ENCODE measurements at places on chromosomes 13 and 19.
A peak's percentile ranks its signal among the peaks of the same experiment; 100 is the strongest.

DNA sequence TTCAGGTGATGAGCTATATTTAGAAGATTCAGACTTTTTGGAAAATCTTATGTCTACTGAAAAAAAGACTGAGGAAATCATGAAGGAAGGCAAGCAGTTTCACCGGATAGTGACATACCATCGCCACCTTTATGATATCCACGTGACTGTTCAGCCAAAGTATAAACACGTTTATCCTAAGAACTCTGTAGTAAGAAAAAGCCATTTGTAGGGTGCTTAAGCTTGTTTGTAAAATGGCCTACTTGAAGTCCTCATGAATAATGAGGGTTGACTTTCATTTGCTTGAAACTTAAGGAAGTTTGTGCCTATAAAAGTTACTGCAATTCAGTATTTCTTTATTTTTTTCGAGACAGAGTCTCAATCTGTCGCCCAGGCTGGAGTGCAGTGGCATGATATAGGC is 7.8 kb upstream of the TDRD12 start:
- DNase-seq: no peak

DNA sequence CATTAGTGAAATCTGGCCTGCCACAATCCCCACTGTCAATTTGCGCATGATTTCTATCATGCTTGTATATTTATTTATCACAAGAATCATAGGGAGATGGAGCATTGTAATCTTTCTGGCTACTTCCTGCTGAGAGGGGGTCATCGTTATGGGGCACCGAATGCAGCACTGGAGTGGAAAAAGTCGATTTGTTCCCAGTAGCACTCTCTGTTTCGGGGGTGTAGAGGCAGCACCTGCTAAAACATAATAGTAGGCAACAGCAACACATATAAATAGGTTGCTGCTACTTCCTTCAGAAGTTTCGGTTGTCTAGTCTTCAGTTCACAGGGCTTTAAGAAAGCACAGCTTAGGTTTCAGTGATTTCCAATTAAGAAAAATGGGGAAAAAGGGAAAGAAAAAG is 23.4 kb upstream of the CEACAM21 start:
- no peak for DNase-seq

DNA sequence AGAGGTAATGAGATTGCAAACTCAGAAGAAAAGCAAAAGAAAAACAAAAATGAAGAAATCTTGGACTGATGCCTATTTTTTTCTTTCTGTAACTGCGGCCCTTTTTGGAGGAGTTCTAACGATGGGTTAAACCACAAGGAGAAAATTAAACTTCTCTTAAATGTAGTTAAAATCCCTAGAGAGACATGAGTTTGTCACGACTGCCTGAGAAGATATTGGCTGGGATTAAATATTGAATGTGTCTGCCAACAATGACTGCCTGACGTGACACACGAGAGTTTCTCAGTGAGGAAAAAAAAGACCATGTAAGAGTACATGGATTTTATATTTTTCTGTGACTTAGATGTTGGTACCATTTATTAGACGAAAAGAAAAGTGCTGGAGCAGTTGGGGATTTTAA is 1013.4 kb downstream of the PCDH9 start:
- DNase-seq: no peak

GRCh38 chr13:27980280-27980998 is 8.1 kb downstream of the URAD start:
- no peak for DNase-seq

DNA sequence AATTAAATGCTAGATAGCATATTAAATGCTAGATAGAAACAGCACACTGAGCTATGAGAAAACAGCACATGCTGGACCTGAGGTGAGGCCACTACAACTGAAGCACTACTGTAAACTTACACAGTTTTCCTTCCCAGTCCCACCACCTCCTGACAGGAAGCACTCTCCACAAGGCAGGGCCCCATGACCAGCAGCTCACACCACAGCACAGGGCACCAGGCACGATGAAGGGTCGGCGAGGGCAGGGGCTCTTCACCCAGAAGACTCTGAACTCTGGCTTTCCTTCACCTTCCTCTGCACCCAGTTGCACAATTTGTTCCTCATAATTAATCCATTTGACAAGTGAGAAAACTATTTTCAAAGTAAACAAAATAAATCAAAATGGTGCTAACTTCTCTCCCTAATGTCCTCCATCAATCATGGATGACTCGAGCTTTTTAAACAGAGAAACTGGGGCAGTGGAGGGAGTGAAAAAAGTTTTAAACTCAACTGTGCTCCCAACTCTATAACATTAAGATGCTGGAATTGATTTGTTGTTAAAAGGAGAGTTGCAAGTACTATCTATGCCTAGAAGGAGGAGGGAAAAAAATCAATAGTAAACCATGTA is 568.7 kb downstream of the UQCRFS1 start:
- DNase-seq: no peak

- no peak for DNase-seq
Observed at GRCh38 chr19:14843169-14843568, 5.6 kb downstream of the OR7A10 start.

DNA sequence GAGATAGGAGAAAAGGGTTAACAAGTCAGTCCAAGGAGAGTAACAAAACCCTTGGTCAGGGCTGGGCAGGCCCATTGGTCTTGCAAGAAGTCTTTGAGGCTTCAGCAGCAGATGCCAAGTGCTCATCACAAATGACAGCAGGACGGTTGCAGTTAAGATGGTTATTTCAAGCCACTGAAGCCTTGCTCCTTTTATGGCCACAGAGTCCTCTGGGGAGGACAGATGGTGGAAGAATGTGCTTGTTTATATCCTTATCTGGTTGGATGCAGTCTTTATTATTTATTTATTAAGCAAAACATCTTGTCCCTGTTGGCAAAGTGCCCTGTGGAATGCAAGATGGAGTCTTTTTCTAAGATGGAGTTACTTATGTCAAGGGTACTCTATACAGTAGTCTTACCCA is 19.2 kb upstream of the ZNF331 start:
- no peak for DNase-seq

- no peak for DNase-seq
Observed at GRCh38 chr13:43326100-43326499, 302.7 kb downstream of the DNAJC15 start.

- DNase-seq: no peak
Observed at GRCh38 chr19:10817291-10818038, 18.5 kb downstream of the TMED1 start.

GRCh38 chr19:45273521-45273855 is 22.4 kb downstream of the MARK4 start:
- no peak for DNase-seq

DNA sequence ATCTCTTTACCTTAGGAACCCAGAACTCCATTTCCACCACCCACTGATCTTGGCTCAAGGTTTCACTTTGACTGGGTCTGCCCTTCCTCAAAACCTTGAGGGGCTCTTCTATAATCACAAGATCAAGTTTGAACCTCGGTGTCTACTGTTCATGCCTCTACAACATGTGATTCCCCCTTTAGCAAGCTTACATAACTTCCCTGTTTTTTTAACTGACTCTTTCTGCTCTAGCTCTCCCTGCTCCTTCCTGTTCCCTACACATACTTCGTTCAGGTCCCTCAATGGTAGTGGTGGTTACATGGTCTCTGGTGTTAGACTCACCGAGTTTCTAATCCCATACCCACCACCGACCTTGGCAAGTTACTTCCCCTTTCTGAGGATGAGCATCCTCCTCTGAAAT is 26.7 kb downstream of the CEACAM8 start:
- DNase-seq: no peak

DNA sequence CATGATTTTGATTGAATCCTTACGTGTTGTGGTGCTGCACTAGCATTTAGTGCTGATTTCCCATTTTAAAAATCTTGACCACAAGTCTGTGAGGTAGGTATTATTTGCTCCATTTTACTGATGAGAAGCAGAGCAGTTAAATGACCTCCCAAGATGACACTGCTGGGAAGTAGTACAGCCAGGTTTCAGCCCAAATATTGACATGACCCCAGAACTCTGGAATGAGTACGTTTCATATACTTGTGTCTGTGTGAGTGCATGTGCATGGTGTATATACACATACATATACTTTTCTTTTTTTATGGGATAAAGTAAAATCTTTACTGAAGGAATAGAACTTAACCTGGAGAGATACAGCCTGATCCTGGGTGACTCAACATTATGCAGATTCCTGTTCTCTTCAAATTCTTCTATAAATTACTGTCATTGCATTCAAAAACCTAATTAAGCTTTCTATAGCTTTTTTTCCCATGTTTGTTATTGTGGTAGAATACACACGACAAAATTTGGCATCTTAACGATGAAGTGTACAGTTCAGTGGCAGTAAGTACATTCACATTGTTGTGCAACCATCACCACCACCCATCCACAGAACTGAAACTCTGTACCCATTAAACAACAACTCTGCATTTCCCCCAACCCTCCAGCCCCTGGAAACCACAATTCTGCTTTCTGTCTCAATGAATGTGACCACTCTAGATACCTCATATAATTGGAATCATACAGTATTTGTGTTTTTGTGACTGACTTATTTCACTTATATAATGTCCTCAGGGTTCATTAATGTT is 311.9 kb downstream of the MTUS2 start:
- no peak for DNase-seq

- DNase-seq: no peak
Observed at GRCh38 chr13:113802090-113802531, 43.1 kb downstream of the TMEM255B start.

DNA sequence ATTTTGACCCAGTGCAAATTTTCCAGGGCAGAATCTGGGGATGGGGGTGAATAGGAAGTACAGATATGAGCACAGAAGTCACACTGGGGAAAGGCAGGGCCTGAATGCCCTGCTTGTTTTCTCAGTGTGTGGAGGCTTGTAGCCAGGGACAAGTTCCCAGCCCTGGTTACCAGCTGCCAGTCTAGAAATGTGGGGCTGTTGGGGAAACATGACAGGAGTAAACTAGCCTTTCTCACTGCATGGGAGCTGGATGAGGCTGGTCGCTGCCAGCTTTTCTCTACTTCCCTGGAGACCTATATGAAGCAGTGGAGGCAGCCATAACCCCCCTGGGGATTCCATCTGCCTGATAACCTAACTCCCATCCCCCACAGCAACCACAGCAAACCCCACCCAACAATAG is 2267.7 kb downstream of the PCDH9 start:
- DNase-seq: no peak

GRCh38 chr19:5960005-5961001 is 17.6 kb downstream of the RANBP3 start:
- DNase-seq: peak; percentile 78

DNA sequence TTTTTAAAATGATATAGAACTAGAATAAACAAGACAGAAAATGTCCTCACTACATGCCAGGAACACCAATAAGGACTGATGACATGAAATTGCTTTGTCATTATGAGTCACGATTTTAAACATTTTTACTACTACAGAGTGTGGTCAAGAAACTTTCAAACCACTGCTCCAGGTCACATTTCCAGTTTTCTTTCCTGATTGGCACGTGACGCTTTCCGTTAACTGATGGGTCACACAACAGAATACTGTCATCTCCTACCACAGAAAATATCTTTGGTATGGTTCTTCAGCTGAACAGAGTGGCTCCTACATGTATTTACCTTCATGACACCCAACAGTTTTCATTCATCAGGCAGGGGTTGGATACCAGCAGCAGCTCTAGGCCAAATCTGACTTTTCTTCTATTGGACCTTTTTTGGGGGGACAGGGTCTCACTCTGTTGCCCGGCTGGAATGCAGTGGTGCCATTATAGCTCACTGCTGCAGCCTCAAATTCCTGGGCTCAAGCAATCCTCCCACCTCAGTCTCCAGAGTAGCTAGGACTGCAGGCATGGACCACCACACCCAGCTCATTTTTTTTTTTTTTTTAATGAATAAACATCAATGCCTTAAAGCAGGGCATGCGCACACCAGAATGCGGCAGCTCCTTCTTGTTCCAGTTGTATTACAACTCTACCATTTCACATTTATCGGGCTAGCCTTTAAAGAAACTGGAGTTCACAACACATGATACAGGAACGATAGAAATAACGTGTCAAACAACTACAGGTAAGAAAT is 147.4 kb downstream of the RNF17 start:
- no peak for DNase-seq

DNA sequence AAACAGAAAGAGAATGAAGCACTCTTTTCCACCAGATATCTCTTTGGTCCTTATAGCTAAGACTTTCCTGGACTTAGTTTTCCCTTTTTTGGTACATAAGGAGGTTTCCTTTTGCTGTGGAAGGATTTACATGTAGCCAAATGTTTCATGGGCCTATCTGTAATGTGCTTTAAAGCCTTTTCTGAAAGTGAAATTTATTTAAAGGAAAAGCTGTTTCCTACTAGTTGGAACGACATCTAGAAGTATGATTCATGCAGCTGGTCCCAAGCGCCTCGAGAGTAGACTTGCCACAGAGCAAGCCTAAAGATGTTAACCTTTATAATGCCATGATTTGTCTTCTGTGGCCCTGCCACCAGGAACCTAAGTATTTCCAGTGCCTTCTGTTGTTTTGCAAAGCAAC is 390.3 kb downstream of the DLEU7 start:
- DNase-seq: no peak

DNA sequence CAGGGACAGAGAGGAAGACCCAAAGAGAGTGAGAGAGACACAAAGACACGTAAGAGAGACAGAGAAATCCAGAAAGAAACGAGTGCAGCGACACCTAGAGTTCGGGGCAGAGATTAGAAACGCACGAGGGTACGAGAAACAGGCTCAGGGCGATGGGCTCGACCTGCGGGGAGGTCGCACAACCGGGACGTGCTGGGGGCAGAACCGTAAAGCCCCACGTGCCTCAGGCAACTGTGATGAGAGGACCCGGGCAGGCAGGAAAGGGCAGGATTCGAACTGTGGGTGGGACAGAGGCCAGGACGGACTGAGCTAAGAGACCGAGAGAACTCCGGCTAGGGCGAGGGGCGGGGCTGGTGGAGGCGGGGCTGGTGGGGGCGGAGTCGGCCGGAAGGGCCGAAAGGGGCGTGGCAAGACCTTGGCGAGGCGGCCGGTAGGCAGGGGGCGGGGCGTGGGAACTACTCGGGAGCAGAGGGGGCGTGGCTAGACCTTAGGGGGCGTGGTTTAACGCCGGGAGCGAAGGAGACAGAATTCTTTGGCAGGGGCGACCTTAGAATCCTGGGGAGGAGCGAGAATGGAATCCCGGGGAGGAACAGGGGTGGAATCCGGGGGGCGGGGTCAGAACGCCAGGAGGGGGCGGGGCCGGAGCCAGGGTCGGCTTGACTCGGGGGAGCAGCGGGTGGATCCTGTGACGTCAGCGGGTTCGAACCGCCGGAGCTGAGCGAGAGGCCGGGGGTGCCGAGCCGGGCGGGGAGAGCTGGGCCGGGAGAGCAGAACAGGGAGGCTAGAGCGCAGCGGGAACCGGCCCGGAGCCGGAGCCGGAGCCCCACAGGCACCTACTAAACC is at the start of gene NECTIN2:
TSS of gene NECTIN2 (plus strand) at position 686 of the 843 bp plus-strand sequence. CDS start 229 bp downstream, outside the sequence.
- peak; percentile 95 for DNase-seq

- DNase-seq: no peak
Observed at GRCh38 chr13:35163674-35164073, 221.6 kb downstream of the NBEA start.

- DNase-seq: no peak
Observed at GRCh38 chr19:6564393-6564792, 26.6 kb downstream of the CD70 start.

All from NCI-H2029 (cell line).